ENCODE measurements at places on chromosomes 4 and X.

GRCh38 chrX:154116426-154117211 lies 19.1 kb upstream of the MECP2 start:
- DNase-seq, result no peak

DNA sequence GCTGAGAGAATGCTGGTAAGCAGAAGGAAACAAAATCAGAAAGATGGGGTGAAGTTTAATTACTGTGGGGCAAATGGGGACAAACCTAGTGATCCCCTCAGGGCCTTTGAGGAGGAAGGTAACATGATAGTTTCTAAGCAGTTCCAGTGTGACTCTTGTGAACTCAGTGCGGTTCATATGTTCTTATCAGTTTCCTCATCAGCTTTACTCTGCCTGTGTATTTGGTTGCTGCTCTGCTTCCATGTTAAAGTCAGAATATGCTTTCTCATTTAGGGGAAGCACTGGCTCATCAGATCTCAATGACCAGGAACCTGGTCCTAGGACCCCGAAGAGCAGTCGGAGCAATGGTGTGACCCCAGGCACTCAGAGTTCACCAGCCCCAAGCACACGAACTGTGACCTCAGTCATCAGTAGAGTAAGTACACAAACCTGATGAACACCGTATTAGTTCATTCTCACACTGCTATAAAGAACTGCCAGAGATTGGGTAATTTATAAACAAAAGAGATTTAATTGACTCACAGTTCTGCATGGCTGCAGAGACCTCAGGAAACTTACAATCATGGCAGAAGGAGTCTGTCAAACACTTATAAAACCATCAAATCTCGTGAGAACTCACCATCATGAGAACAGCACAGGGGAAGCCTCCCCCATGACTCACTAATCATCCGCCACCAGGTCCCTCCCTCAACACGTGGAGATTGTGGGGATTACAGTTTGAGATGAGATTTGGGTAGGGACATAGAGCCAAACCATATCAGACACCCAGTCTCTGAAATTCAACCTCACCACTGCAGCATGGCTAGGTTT lies 83.0 kb downstream of the SYTL5 start:
- DNase-seq, result no peak

GRCh38 chr4:83629945-83630721 lies 94.2 kb downstream of the GPAT3 start:
- no peak for DNase-seq

DNA sequence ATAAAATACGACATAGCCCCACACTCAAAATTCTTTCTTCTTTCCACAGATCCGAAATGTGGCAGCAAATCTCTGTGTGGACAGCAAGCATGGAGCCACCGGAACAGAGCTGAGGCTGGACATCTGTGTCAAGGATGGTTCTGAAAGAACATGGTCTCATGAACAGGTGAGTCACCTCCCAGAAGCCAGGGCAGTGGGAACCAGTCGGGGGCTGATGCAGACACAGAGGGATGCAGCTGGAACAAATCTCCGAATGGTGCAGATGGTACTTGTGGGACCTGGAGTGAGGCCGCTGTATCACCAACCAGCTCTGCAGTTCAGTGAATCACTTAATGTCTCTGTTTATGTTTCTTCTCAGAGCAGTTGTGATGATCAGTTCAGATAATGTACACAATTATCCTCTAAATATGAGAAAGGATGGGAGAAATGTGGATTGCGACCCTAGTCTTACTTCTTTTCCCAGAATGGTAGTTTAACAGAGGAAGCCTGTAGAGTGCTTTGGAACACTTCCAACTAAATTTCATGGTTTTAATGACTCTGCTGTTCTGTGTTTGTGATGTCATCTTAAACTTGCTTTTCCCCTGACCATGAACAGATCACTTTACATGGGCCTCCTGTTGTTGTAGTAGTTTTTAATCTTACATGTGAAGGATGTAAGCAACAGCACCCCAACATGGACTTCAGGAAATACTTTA lies 159.3 kb upstream of the GALNT7 start:
- DNase-seq, result no peak

Data from epithelial cell of proximal tubule (primary cell).